ENCODE measurements at places on chromosomes 12 and 14. TPM values are rescaled to one million over a fixed set of nuclear protein-coding genes. Genes with fewer than 3 reads are reported as not detected.

Gene PIWIL1
- not detected for total RNA-seq

Gene REP15
- total RNA-seq, result 3.0 TPM

Gene PPFIA2
- total RNA-seq, result 237 TPM

Gene PLCZ1
- total RNA-seq, result not detected

Gene OR5AU1
- total RNA-seq, result not detected

Gene C12orf50
- not detected for total RNA-seq

Gene KRT78
- 1.9 TPM for total RNA-seq

Gene DHRS4L2
- total RNA-seq, result 1.9 TPM

Gene KRT80
- not detected for total RNA-seq

Gene CCDC88C
- total RNA-seq, result 14.3 TPM

Gene ARHGAP9
- total RNA-seq, result 0.94 TPM

Gene NUAK1
- total RNA-seq, result 40.6 TPM

Gene TRHDE
- 57.1 TPM for total RNA-seq

Gene FAM181A
- total RNA-seq, result 3.0 TPM

Gene ATP6V1D
- total RNA-seq, result 152 TPM

Gene KRT4
- total RNA-seq, result 0.94 TPM

Gene MEG3
- total RNA-seq, result 92.5 TPM

Gene SYT1
- 166 TPM for total RNA-seq

Gene RERG
- 2.2 TPM for total RNA-seq

Data from occipital lobe (tissue), 3 donors.